NCI-H2107 (cell line): ENCODE measurements at places on chromosomes 16 and 17.

GRCh38 chr16:84314814-84315213, 20.1 kb downstream of the WFDC1 start:
- no peak for DNase-seq

GRCh38 chr17:4539025-4539424, 16.2 kb downstream of the MYBBP1A start:
- no peak for DNase-seq

- DNase-seq = no peak
Measured at GRCh38 chr16:11418506-11418905, 73.2 kb downstream of the RMI2 start.

DNA sequence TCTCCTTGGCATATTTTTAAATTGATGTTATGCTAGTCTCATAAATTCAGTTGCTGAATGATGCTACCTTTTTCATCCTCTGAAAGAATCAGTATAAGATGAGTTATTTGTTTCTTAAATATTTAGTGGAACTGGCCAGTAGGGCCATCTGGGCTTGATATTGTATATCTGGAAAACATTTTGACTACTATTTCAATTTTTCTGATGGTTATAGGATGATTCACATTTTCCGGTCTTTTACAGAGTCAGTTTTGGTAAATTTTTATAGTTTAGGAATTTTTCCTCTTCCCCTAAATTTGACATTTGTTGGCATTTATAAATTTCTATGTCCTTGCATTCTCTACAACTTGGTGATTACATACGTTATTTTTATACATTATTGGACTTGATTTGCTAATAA, 296.3 kb upstream of the AXIN2 start:
- DNase-seq = no peak

DNA sequence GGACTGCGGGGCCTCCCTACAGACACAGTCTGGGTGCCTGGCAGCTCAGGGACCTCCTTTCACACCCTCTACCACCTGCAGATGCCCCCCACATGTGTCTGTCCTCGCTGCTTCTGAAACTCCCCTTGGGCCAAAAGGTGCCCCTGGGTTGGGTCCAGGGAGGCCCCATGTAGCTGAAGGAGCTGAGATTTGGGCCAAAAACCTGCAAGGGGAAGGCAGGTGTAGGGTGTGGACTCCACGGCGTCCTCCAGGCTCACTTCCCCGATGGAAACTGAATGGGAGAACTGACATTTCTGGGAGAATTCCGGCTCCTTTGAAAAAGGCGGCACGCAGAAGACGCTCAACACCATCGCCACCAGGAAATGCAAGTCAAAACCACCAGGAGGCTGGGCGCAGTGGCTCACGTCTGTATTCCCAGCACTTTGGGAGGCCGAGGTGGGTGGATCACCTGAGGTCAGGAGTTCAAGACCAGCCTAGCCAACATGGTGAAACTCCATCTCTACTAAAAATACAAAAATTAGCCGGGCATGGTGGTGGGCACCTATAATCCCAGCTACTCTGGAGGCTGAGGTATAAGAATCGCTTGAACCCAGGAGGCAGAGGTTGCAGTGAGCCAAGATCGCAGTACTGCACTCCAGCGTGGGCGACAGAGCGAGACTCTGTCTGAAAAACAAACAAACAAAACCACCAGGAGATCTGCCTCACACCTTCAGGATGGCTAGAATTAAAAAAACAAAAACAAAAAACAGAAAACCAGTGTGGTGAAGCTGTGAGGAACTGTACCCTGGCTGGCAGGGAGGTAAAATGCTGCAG, 13.2 kb upstream of the BAIAP2 start:
- DNase-seq = no peak

GRCh38 chr17:67718325-67718941, 697 bp downstream of the NOL11 start:
- DNase-seq = no peak
